ENCODE measurements at places on chromosomes 7 and 10.

DNA sequence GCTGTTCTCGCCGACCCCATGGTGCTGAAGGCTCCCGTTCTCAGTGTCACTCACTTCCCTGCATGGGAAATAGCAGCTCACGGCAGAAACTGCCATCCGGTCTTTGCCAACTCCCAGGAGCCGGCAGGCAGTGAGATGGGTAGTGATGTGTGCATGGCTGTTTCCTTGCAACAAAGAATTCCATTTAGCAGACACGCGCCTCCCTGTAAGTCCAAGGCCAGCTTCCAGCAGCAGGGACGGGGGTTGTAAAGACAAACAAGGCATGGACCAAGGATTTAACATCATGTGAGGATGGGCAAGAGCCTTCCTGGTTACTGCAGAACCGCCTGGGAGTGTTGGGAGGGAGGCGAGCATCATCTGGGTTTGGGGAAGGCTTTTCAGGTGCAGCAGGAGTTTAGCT is 273.1 kb downstream of the GLRX3 start:
- DNase-seq: no peak

- peak; percentile 65 for DNase-seq
Measured at GRCh38 chr7:133355325-133355708, 102.4 kb downstream of the EXOC4 start.

DNA sequence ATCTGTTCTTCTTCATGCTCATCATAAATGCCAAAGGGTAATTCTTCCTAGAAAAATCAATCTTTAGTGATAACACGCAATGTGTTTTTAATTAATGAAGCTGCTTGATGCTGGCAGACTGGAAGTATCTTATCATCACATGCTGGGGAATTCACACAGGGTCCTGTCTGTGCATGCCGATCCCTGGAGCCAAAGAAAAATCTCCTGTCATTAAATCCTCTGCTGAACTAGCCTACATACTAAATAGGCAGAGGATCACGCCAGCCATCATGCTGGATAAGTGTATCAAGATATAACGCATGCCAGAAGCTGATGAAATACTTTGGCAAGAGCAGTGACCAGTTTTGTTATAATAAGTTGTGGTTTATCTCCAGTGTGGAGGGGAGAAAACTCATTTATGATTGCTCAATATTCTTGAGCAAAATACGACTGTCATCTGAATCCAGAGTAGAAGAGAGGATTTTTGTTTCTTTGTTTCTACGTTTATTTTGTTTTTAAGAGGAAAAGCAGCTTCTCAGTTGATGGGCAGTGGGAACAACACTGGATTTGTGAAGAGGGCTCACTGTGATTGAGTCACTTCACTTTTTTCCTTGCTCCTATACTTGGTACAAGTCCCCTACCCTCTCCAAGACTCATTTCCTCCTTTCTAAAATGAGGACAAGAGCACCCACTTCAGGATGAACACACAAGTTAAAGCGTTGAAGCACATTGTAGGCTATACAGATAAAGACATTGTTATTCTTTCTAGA is 649.1 kb downstream of the TNS3 start:
- peak; percentile 97 for DNase-seq

DNA sequence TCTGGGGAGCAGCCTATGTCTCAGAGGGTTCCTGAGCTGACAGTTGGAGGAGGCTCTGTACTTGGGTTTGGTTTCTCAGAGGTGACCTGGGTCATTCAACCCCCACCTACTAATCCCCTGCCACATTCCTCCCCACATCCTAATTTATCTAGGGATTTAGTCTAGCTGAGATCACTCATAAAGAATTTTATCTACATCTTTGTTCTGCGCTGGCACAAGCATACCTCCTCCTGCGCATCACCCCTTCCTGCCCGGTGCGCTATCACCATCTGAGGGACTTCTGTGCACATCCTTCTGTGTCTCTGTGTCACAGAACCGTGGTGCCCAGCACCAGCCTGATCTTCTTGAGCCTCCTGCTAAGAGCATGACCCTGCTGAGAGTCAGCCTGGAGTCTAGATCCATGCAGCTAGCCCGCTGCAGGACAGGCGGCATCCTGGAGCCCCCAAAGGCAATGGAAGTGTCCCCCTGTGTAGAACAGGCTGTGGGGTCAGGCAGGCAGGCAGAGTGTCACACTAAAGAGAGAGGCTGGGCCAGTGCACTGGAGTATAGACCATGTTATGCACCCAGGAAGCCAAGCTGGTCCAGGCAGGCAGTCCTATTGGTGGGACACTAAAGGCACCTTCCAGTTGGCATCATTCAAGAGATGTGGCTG is 63.6 kb downstream of the ARHGAP22 start:
- DNase-seq: peak; percentile 51

DNA sequence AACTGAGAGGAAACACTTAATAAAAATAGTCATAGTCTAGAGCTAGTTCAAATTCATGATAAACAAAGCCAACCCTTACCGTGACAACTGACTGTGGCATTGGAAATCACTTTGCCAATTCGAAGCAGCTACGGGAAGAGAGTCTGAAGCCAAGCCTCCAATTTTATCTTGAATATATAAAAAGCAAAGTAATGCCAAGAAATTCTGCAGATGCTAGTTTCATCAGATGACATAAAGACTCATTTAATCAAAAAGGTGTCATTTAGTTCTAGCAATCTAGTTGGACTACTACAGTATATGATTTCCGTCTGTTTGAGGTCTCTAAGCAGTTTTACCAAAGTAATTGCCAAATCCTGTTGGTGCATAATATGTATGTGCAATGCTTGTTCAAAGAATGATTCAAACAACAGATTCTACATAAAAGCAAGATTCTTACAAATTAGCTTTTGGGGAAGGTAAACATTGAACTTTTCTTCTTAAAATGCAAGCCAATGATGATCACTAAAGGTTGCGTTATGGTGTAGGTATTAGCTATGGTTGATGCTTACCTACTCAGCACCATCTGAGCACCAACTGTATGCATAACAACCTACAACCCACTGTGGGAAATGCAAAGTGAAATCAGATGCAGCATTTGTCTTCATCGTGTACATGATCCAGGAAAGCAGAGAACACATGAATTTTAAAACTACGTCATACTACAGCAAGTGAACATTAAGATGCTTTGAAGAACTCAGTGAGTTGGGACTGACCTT is 2.8 kb downstream of the FAM171A1 start:
- no peak for DNase-seq

DNA sequence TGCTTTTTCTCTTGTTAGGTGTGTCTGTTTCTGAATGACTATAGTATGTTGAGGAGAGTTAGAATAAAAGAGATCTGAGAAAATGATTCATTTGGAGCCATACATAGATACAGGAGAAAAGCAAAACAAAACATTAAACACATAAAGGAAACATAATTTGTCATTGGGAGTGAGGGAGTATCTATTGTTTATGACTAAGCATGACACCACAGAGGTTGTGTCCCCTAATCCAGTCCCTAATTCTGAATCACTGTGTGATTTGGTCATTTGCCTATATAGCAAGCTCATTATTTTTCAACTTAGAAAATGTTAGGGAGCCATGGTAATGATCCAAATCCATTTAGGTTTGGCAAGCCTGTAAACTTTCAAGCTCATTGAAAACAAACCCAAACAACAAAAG is 132.3 kb upstream of the BMPER start:
- peak; percentile 30 for DNase-seq

GRCh38 chr7:98202367-98203195 is 8.7 kb upstream of the BHLHA15 start:
- DNase-seq: no peak

DNA sequence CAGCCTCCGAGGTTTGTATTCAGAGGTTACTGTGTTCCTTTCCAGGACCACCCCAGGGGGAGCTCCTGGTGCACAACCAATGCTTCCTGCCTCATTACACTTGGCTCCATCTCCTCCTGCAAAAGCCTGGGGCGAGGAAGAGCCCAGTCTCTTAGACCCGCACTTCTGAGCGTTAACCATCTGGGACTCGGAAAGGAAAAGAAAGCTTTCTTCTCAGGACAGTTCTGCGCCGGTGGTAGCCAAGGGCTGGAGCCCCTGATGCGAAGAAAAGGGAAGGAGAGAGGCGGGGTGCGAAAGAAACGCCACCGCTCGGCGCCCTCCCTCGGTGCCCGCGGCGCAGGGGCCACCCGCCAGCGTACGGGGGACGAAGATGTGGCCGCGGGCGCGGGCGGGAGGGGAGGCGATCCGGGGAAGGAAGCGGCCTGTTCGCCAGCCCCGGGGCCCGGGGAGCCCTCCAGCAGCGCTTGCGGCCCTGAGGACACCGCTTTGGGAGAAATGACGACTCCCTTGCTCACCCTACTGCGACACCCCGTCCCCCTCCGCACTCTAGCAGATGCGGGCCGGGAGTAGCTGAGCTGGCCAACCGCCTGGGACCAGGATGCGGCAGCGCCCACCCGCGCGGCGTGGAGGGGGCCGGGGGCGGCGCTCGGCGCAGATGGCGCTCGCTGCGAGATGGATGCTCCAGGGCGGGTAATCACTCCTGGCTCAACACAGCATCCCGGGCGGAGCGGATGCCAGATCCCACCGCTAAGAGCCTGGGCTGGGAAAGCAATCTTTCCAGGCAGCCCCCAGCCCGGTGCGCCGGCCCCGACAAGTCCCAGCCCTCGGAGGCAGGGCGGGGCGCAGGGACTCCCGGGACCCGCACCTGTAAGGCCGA is 1.3 kb downstream of the NRCAM start:
- DNase-seq: no peak

DNA sequence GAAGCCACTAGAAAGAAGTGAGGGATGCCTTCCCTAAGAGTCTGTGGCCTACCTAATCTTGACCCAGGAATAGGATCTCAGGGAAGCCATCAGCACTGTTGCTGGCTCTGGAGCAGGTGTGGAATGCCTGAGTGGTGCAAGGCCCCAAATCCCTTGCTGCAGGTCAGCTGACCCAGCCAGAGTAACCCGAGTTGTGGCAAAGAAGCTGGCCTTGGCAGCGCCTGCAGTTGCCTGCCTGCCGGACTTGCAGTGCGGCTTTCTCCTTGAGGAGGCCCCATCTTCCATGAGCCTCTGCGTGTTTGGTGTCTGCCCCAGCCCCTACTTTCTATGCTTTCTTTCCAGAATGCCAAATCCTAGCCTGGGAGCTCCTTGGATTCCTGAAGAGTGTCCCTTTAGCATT is 5.8 kb downstream of the KIAA1217 start:
- DNase-seq: no peak

- DNase-seq: peak; percentile 12
Measured at GRCh38 chr7:97499204-97499603, 232.7 kb upstream of the TAC1 start.

DNA sequence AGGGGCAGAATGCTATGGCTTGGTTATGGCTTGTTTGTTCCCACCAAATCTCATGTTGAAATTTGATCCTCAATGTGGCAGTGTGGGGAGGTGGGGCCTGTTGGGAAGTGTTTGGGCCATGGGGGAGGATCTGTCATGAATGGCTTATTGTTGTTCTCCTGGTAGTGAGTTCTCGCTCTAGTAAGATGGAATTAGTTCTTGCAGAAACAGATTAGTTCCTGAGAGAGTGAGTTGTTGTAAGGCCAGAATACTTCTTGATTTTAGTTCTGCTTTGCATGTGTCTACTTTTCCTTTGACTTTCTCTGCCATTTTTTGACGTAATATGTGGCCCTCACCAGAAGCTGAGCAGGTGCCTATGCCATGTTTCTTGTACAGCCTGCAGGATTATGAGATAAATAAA is 188.2 kb downstream of the KIF20B start:
- no peak for DNase-seq

DNA sequence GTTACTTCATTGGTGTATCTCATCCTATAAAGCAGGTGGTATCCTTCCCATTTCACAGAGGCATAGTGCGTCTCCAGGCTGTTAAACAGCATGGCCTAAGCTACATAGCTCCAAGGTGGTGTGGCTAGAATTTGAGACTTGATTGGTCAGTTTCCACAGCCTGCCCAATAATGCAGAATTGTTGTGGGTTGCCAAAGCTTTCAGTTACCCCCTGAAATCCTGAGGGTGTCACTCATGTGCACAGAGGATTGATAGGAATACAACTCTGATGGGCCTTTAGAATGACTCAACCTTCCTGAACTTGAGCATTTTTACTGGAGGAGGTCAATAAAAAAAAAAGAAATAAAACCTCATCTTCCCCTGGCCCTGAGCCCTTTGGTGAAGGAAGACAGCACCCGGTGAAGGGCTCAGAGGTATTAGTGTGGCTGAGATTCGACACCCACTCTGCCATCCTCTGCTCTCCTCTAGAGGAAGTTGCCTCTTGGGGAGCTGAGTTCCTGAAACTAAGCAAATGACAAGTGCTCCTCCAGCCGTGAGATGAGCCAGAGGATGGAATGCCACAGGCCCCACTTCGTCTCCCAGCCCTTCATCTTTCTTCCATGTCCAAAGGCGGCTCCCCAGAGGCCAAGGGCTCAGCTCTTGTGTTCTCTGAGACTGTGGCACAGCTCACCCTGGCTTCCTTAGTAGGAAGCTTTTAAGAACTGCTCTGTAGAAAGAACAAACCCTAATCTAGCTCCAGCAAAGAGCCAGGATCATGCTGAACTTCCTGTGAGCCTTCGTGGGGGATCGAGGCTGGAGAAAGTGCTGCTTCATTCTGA is 1.0 kb downstream of the ACSL5 start:
- DNase-seq: no peak

- DNase-seq: peak; percentile 5
Measured at GRCh38 chr7:55432939-55433784, 68.0 kb downstream of the LANCL2 start.

DNA sequence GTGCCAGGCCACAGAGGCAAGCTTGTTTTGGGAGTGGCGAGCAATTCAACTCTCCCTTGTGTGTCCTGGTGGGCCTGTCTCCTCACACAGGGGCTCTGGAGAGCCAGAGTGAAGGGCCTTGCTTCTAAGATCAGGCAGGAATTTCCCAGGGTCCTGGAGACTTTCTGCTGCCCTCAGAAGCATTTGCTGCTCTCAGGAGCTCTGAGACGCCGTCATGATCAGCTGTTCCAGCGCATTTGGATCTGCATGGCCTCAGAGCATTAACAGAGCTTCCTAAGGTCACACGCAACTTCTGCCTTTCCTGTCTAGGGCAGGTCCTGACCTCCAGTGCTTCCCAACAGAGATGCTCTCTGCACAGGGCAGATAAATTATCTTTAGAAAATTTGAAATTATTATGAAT is 52.2 kb upstream of the C10orf90 start:
- no peak for DNase-seq

GRCh38 chr7:152355474-152356057 is 80.2 kb downstream of the KMT2C start:
- DNase-seq: no peak

GRCh38 chr10:52775132-52775647 is 2.6 kb upstream of the MBL2 start:
- no peak for DNase-seq

- DNase-seq: no peak
Measured at GRCh38 chr10:78316451-78316931, 282.8 kb downstream of the RPS24 start.

- no peak for DNase-seq
Measured at GRCh38 chr10:34647875-34648865, 166.9 kb downstream of the PARD3 start.

GRCh38 chr7:157395206-157395605 is 58.4 kb downstream of the DNAJB6 start:
- no peak for DNase-seq

DNA sequence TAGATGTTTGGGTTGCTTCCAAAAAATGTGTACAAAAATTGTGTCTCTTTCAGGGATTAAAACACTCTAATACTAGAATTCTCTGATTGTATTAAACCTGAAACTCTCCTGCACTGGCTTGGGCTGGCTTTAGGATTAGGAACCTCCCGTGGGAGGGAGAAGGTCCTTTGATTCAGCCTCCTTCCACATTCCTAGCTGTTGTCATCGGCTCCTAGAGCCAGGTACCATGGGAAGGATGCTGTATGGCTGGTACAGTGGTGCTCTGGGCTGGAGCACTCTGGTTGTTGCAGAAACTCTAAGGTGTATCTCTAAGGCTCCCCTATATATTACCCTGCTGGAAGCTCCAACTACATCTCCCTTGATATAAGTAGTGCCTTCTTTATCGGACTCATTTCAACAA is 245.2 kb upstream of the FOXK1 start:
- no peak for DNase-seq
